CD4-positive, alpha-beta T cell treated with Interleukin-17A for 4 hours (primary cell): ENCODE measurements at places on chromosomes 5 and 9.
A peak's percentile ranks its signal among the peaks of the same experiment; 100 is the strongest.

DNA sequence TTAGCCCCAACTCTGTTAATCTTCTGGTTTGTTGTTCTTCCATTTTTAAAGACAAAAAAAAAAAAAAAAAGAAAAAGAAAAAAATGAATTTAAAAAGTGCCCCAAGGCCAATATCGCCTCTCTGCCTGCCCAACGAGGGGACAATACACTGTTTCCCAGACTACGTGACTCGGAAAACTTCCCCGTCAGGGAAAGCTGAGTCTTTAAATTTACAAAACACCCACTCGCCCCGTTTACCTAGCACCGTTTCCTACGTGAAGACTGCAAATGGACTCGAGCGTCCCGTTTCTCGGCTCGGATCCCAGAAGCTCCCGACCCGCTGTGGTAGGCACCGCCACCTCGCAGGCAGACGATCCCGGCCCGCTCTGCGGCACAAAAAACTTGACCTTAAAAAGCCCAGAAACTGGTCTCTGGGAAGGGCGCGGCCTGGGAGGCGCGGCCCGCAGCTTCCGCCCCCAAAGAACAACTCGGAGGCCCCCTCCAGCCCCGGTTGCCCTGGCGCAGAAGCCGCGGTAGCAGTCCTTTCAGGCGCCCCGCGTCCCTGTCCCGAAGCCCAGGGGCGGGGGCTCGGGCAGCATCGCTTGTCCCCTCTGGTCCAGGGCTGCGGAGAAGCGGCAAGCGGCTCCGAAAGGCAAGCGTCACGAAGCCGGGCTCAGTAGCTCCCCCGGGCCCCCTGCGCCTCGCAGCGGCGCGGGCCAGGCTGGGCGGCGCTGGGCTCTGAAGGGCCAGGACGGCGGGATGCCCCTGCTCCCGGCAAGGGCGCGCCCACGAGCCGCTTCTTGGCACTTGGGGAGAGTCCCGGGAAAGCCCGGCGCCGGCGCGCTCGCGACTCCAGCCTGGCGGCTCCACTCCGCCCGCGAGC lies at the start of gene GCNT4:
Gene GCNT4 (minus strand): TSS at position 367 of the 862 bp plus-strand sequence. CDS start 22,521 bp downstream, outside the sequence.
- peak; percentile 65 for DNase-seq

DNA sequence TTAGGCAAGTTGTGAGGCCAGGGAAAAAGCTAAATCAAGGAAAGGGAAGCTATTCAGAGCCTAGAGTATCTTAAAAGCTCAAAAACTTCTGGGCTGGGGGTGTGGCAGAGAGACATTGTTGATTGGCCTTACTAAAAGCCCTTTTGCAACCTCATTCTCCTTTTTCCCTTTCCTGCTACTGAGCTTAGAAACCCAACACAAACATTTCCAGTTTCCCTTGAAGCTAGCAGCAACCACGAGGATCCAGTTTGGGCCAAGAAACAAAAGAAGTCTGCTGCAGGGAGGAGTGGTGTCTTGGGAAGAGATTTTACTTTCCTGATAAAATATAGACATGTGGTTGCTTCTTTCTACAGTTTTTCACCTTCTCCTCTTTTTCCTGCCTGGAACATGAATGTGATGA lies 135.5 kb upstream of the KLF9 start:
- no peak for DNase-seq

DNA sequence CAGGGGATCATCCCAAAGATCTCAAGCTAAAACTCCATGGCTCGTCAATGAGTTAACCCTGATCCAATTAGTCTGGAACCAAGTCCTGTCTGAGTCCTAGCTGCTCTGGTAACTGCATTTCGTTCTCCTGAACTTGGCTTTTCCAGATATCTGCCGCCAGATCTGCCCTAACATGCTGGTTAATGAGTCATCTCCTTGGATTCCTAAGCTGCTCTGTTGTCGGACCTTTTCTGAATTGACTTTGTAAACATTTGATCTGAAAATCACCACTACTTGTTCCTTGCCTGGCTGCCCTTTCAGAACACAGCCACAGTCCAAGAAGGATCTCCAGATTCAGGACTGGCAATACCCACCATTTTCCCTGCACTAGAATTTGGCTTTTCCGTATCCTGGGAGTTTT lies 473.0 kb downstream of the ZSWIM6 start:
- no peak for DNase-seq

DNA sequence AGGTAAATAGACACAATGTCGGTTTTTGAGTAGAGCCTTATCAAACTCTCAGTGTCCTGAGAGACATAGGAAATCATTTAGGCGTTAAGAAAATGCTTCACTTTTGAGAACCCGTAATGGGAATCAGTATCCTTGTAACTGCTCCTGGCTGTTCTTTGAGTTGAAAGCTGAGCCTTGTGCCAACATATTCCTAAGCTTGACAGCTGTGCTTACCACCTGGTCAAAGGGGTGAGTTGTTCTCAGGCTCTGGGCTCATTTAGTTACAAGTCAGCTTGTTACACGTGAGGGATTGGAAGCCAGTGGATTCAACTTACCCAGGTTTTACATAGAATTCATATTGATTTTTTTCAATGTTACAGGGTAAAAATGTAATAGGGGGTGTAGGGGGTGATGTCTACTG lies 145.9 kb downstream of the GABRB2 start:
- DNase-seq, result no peak

DNA sequence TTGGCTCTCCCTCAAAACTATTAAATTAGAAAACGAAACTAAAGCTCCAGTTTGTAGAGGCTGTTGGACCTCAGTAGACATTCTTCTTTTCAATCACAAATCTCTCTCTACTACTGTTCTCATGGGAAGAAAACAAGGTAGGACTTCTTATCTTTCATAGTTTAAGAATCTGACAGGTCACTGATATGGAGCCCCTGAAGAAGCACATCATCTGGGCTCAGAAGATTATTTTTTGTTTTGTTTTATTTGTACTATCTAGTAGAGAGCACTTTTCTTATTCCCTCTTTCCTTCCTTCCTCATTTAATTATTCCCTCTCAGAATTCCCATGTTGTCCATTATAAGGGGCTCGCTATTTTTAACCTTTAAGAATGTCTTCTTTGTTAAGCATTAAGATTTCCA lies 26.3 kb downstream of the STARD4 start:
- DNase-seq, result no peak

DNA sequence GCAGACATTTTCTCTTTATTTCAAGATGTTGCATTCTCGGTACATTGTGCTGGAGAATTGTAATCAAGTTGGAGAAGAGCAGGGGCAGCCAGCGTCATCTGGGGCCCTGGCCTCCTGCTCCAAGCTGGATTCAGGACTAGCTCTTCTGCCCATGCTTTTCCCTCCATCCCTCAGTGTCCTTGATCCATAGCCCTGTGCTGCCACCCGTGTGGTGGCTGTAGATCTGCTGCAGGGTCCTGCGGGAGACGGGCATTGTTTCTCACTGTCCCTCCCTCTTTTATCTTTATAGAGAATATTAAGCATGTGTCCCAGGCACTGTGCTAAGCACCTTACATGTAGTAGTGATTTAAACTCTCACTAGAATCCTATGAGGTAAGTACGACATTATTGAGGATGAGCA lies 60.5 kb upstream of the HAND1 start:
- DNase-seq, result no peak

- no peak for DNase-seq
Measured at GRCh38 chr9:137918331-137919094, 40.9 kb downstream of the CACNA1B start.

- DNase-seq, result no peak
Measured at GRCh38 chr9:137786511-137786920, 91.1 kb upstream of the CACNA1B start.

DNA sequence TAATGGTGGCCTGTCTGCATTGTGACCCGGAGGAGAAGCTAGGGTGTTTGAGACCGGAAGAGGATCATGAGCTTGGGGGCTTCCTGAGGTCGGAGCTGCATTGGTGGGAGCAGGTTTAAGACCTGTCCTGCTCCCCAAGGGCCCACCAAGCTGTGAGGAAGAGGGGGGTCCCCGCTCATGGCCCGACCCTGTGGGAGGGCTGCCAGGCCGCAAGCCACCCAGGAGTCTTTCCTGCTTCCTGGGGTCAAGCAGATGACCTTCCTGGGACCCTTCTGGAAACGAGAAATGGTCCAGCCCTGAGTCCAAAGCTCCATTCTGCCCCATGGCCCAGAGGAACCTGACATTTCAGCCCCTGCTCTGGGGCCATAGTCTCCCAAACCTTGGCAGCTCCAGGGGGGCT lies 61.5 kb upstream of the RNU6ATAC start:
- no peak for DNase-seq

DNA sequence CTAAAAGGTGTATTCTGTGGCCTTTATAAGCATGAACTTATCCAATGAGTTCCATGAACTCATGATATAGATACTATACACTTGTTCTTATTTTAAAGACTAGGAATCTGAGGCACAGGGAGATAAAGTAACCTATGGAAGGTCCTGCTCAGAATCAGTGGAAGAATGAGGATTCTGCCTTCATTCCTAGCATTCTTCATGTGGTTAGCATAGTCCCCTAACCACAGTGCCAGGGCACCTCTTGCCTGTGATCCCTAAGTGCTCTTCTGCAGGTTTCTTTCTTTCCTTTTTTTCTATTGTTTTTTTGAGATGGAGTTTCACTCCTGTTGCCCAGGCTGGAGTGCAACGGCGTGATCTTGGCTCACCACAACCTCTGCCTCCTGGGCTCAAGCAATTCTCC lies 174.1 kb downstream of the C9orf152 start:
- DNase-seq, result no peak

DNA sequence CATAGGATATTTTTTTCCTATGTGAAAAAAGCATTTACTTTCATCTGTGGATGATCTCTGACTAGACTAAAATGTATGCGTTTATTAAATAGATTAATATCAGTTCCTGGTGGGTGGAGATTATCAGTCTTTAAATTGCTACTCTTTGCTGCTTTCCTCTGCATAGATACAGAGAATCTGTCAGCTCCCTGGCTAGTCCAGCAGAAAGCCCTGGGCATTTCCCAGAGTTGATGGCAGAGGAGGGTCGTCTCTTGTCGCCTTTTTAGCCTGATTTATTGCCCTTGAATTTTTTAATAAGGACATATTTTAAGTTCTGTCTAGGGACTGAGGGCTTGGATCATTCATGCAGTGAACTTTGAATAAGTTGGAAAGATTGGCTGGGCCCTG lies 165.5 kb downstream of the CD180 start:
- no peak for DNase-seq

GRCh38 chr5:159286420-159287035 lies 23.4 kb downstream of the UBLCP1 start:
- peak; percentile 8 for DNase-seq

- DNase-seq, result no peak
Measured at GRCh38 chr9:23842565-23843129, 16.6 kb upstream of the ELAVL2 start.

DNA sequence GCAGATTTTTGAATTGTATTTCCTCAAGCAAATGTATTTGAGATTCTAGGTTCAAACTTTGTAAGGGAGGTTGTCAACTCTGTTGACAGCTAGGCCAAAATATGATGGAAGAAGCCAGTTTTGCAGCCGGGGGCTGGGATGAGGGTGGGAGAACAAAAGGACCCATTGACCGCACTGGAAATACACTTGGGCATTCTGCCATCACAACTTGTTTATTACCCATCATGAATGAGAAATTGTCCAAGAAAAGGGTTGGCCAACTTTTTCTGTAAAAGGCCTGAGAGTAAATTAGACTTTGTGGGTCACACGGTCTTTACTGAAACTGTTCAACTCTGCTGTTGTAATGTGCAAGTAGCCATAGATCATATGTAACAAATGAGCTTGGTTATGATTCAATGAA lies 221.3 kb upstream of the KLF9 start:
- no peak for DNase-seq

GRCh38 chr5:142615948-142616347 lies 69.9 kb downstream of the FGF1 start:
- DNase-seq, result no peak

DNA sequence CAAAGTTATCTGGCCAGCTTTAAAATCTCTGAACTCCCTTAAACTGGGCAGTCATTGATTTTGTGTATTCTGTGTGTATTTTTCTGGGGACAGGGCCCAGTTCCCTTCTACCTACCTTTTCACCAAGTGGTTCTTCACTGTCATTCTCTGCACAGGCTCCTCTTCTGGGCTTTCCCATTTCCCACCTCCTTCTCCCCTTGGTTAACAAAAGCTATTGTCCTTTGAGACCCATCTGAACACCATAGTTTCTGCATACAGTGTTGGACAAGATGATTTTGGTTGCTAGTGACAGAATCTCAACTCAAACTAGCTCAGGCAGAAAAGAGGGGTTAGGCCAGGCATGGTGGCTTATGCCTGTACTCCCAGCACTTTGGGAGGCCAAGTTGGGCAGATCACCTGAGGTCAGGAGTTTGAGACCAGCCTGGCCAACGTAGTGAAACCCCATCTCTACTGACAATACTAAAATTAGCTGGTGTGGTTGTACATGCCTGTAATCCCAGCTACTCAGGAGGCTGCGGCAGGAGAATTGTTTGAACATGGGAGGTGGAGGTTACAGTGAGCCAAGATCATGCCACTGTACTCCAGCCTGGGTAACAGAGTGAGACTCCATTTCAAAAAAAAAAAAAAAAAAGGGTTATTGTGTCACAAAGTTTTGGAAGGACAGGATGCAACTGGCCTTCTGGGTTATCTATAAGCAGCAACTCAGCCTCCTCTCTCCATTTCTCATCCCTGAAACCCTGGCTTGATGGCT lies 31.0 kb upstream of the ANKRD34B start:
- no peak for DNase-seq

DNA sequence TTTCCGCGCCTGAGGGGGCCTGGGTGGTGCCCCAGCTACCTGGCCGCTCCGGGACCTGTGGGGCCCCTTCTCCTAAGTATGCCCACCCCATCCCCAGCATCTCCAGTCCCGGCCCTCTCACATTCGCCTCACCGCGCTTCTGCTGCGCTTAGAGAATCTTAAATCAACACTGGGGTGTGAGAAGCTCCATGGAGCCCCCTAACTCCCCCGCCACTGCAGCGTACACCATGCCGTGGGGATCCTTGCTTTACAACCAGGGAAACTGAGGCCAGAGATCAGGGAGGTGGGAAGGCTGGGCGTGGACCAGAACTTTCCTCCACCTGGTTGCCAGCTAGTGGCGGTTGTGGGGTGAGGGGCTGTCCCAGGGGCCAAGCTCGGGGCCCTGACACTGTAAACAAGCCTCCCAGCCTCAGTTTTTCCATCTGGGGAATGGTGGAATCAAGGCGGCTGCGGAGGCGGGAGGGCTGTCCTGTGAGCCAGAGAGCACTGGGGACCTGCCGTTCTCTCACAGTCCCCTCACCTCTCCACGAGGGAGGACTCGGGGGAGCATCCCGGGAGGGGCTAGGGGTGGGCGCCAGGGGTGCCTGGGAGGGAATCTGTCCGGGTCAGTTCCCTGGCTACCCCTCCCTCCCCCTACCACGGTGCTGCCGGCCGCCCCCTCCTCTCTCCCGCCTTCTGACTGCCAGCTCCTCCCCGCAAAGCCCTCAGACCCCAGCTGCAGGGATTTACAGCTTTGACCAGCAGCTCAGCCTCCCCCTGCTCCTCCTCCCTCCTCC lies 161.2 kb downstream of the C9orf50 start:
- peak; percentile 43 for DNase-seq

DNA sequence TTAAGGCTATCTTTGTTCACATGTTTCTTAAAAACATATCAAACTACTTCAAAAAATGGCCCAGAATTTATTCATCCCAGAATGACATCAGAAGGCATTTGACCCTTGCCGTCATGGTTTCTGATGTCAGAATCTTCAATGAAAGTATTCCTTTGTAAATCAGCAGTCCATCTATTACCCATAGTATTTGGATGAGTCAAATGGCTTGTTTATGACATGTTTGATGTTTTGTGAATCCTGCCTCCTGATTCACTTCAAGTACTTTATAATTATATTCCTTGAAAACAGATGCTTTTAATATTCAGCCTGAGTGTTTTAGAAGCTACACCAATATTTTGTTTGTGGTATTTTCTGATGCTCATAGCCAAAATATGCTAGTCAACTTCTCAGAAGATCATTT lies 200.8 kb upstream of the MEF2C start:
- no peak for DNase-seq

- DNase-seq, result no peak
Measured at GRCh38 chr5:98519571-98519970, 253.9 kb upstream of the RGMB start.

- DNase-seq, result no peak
Measured at GRCh38 chr5:10499776-10500175, 58.1 kb downstream of the ROPN1L start.
